ENCODE measurements at places on chromosomes 5 and 9.
A peak's percentile ranks its signal among the peaks of the same experiment; 100 is the strongest.

DNA sequence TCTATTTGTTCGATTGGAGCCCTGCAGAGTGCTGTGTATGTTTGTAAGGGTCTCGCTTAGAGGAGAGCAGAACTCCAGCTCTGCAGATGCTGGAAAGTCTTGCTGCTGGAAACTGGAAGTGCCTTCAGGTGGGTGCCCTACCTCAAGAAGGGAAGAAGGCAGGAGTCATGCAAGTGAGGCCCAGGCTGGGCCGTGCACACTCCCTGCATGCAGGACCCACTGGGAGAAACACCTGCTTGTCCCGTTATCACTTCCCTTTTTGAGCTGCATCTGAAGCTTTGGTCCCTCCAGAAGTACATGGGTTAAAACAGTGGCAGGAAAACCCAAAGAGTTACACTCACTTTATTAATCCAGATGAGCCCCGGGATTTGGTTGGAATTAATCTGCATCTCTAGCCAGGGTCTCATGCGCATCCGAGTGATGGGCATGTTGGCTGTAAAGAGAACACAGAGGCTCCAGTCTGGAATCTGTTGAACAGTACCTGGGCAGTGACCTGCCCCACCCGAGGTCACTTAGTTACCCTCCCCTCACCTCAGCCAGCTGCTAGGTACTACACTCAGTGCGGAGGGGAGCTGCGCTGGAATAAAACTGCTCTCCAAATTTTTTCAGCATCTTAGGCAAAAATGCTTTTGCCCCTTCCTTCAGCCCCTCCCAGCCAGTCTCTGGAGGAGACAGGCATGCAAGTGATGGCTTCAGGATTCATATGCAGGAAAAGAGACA is 1.4 kb downstream of the IRF1 start:
- no peak for DNase-seq

DNA sequence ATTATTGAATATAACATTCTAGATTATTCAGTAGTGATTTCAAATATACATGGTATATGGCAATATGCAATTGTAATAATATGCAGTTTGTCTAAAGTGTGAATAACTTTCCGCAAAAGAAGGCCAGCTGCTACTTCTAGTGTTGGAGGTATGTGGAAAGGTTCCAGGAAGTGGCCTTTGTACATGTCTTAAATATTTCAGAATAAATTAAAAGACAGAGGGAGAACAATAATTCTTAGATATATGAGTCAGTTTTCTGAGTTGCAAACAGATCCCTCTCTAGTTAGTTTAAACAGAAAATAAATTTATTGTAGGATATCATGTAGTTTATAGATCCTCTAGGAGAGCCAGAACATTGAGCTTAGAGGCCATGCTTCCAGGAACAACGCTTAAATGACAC is 210.8 kb upstream of the ELL2 start:
- no peak for DNase-seq

DNA sequence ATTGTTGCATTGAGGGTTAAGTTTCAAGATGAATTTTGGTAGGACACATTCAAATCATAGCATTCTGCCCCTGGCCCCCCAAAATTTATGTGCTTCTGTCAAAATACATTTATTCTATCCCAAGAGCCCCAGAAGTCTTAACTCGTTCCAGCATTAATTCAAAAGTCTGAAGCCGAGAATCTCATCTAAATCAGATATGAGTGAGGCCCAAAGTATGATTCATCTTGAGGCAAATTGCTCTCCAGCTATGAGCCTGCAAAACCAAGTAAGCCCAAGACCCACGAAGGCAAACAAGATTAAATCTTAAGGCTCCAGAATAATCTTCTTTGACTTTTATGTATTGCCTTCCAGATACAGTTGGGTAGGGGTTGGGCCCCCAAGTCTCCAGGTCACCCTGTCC is 19.2 kb downstream of the TNPO1 start:
- DNase-seq = no peak

- DNase-seq = no peak
Measured at GRCh38 chr9:136372006-136372405, 1.5 kb downstream of the CARD9 start.

GRCh38 chr5:9187614-9188013 is 358.3 kb downstream of the SEMA5A start:
- DNase-seq = no peak

DNA sequence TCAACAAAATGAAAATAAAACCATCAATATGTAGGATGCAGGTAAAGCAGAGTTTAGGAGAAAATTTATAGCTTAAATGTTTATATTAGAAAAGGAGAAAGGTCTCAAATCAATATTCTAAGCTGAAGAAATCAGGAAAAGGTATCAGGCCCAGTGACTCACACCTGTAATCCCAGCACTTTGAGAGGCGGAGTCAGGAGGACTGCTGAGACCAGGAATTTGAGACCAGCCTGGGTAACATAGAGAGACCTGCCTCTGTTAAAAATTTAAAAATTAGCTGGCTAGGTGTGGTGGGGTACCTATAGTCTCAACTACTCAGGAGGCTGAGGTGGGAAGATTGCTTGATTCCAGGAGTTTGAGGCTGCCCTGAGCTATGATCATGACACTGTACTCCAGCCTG is 32.2 kb downstream of the CCDC69 start:
- DNase-seq = no peak

DNA sequence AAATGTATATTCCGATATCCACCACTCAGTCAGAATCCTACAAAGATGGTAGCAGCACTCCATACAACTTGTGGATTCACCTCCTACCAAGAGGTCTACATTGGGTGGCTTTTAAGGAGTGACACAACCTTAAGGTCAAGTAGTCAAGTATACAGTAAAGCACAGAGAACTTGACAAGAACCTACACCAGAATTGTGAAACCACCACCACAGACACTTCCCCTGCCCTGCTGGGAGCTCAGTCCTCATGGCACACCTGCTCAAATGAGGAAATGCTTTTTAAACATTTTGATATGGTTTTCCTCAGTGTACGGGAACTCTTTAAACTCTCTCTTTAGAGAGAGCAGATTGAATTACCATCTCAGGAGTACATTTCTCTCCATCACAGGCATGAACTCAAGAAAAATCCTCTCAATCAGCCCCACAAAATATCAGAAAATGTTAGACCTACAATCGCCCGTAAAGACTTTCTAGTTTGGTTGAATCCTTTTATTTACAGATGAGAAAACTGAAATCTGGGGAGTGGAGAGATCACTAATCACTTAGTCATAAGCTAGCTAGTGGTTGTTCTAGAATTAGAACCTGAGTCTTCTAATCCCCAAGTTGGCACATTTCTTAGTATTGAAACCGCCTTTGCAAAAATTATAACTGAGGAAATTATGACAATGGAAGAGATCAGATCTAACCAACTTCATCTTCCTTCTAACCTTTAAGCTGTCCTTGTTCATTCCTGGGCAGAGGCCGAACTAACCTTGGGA is 38.5 kb upstream of the NR4A3 start:
- no peak for DNase-seq

- DNase-seq = no peak
Measured at GRCh38 chr5:158162479-158163034, 303.6 kb upstream of the CLINT1 start.

DNA sequence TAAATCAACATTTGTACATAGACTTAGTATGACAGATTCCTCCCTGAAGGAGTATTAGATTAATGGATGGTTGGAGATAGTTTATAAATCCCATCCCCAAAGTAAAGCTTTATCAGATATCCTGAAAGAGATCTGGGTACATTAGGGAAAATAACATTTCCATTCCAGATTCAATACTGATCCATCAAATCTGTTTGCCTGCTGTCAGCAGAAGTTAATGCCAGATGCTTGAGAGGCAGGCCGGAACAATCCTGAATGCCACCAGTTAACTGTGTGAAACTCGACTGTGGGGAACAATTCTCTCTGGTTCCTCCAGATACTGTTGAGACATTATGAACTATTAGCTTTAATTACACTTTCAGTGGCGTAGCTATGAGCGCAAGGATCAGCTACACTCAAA is 1166.8 kb downstream of the MAT2B start:
- no peak for DNase-seq

DNA sequence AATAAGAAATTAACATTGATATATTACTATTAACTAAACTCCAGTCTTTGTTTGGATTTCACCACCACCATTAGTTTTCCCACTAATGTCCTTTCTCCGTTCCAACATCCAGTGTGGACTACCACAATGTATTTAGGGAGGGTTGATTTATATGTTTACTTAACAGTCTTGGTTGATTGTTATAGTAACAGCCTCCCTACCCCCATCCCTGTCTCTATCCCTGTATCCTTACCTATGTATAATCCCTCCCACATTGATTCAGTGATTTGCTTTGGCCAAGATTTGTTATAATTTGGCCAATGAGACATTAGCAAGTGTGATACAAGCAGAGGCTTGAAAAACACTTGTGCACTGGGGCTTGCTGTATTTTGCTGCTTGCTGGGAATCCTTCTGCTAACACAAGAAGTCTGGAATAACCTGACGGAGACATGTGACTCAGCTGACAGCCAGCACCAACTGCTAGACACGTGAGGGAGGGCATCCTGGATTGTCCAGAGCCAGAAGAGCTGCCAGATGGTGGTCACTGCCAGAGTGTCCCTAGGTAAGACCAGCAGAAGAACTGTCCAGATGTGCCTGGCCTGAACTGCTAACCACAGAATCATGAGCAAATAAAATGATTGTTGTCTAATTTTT is 51.2 kb upstream of the TCF7 start:
- no peak for DNase-seq

- DNase-seq = no peak
Measured at GRCh38 chr5:83922699-83923098, 202.0 kb upstream of the HAPLN1 start.

GRCh38 chr9:133801739-133802138 is 63.6 kb upstream of the SARDH start:
- no peak for DNase-seq

DNA sequence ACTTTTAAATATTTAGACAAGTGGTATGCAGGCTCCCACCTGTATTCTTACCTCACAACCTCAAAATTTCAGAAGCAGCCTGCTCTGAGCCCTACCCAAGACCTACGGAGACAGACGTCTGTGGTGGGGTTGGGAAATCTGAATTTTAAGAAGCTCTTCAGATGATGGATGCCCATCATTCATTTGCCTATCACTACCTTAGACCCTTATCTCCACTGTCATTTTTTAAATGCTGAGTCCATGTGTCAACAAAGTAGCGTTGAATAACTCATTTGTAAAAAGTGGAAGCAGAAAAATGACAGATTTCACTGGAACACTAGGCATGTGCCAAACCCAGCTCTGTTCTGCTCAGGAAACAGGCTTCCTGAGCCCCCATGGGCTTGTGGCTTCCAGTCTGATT is 85.7 kb downstream of the PDE4D start:
- no peak for DNase-seq

- DNase-seq = no peak
Measured at GRCh38 chr5:8981016-8981415, 564.9 kb downstream of the SEMA5A start.

DNA sequence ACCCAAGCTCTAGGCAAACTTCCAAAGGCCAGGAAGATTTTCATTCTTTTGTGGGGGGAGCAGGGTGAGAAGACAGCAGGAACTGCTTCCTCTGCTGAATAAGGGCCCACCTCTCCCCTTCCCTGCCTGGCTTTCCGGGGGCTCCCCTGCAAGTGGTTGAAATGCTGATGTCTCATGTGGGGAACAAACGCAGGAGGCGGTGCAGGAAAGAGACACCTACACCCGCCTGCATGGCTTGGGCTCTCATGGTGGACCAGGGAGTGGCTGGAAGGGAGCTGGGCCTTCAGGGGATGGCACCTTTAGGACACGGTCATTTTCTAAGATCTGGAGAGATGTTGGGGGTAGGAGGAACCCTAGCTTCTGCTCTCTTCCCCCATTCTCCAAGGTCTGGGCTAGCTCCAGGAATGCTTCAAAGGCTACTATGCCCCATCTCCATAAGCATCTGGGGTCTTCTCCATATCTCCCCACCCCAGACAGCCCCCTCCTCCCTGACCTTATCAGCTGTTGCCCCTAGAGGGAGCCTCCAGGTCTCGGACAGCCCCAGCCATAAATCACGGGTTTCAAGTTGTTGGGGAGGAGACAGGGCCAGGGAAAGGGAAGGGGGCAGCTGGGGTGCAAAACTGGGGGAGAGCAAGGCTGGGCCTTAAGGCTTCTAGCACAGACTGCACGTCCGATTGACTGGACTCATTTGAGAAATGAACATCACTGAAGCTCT is 76.6 kb downstream of the PSD2 start:
- DNase-seq = no peak

- DNase-seq = no peak
Measured at GRCh38 chr5:33423018-33423630, 17.6 kb upstream of the TARS1 start.

- no peak for DNase-seq
Measured at GRCh38 chr9:17927616-17928015, 348.8 kb downstream of the SH3GL2 start.

- no peak for DNase-seq
Measured at GRCh38 chr5:1761453-1761755, 38.2 kb downstream of the MRPL36 start.

DNA sequence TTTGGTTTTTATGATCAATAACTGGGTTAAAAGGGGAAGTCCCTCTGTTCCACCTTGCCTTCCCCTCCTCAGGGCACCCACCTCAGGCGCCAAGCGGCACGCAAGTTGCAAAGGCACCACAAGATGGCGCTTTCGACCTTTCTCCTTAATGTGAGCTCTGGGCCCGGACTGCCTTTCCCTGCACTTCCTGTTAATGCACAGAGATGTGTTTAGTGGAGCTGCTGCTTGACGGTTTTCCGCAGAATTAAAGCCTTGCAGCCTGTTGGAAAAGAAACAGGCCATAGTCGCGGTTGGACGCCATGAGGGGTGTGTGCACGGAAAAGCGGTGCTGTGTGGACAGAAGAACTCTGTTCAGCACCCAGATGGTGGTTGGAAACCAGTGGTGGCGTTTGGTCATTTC is 17.9 kb downstream of the CXCL14 start:
- DNase-seq = peak; percentile 53

GRCh38 chr9:78031893-78032729 is 500 bp upstream of the GNAQ start:
- peak; percentile 61 for DNase-seq

DNA sequence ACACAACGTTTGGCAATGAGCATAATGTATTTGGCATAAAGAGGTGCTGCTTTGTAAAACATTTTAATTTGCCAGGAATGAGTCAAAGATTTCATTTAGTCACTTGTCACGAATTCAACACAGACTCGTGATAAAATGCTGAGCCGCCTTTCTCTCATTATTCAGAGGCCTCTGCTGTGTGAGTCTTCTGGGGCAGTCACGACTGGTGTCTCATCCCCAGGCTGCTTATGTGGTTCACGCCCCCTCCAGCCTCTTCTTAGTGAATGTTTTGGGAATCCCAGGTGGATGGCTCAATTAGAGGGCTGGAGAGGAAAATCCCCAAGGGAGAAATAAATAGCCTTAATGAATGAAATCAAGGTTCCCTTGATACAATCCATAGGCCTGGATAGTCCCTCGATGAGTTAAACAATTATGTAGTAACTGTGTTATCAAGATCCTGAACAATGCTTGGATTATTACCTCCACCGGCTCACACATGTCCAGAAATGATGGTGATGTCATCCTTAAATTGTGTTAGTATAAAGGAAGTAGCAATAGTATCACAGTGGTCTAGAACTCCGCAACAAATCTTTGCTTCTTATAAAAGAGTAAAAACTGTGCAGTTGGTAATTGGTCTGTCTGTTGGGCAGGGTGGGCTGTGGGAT is 192.1 kb upstream of the ADAMTS16 start:
- DNase-seq = no peak

- DNase-seq = no peak
Measured at GRCh38 chr5:133376986-133377385, 235.4 kb downstream of the FSTL4 start.
